Activated CD4-positive, alpha-beta memory T cell treated with anti-CD3 and anti-CD28 coated beads for 36 hours (primary cell): ENCODE measurements at places on chromosomes 4 and X.

GRCh38 chr4:10671366-10671765, 13.2 kb downstream of the CLNK start:
- DNase-seq = no peak

DNA sequence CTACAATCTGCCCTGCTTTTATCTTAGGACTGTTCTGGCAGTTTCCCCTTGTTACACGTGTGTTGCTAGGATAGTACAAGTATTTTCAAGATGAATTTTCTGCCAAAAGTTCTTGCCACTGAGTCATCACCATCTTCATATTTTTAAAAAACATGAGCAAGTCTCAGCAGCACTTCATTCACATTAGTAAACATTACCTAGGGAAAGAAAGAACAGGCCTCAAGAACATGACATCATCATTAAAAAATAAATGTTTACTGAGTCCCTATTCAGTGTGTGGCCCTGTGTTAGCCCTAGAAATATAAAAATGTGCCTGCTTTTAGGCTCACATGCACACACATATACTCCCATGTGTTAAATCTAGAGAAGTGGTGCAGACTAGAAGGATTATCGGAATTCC, 18.7 kb upstream of the GPC3 start:
- no peak for DNase-seq

DNA sequence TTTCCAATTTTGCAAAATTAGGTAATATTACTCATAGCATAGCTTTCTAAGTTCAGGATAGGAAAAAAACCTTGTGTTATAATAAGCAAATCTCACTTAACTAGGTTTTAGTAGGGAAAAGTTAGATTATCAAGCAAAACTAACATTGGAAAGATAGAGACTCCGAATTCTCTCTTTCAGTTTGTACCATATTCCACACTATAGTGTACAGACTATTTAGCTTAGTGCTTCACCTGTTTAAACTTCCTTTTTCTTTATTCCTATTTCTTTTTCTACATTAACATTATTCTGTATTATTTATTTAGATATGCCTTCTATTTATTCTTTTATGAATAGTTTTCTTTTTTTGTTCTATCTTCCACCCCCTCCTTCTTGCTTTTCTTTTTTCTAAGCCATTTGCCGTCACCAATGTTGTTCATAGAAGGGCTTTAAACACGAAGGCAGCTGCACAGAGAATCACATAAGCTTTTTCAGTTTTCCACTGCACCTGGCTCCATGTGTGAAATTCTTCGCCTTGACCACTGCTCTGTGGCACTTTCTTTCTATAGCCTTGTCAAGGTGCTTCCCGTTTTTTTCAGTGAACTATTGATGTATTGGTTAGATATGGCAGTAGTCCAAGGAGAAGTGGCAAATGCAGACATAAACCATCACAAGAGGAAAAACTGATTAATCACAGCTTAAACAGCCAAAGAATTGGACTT, 8.5 kb downstream of the PCDH10 start:
- DNase-seq = no peak

DNA sequence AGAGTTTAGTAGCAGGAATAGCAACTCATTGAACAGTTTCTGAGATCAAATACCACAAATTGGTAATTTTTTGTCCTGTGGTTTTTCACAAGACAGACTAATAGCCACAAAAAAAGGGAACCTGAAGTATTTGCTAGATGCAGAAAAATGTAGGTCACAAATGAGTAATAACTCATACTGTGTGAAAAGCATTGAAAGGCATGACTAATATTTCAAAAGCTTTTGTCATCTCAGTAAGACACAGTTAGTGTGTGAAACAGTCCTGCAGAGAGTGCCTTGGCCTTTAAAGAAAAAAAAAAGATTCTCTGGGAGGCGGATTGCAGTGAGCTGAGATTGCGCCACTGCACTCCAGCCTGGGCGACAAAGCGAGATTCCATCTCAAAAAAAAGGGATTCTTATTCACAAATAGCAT, 31.4 kb upstream of the SLC25A31 start:
- DNase-seq = no peak

GRCh38 chr4:114078636-114079035, 99.2 kb upstream of the ARSJ start:
- no peak for DNase-seq

- DNase-seq = peak; percentile 12
Observed at GRCh38 chr4:118865091-118865708, 23.5 kb upstream of the SYNPO2 start.

- DNase-seq = peak; percentile 11
Observed at GRCh38 chrX:154731881-154732280, 19.0 kb downstream of the GAB3 start.

DNA sequence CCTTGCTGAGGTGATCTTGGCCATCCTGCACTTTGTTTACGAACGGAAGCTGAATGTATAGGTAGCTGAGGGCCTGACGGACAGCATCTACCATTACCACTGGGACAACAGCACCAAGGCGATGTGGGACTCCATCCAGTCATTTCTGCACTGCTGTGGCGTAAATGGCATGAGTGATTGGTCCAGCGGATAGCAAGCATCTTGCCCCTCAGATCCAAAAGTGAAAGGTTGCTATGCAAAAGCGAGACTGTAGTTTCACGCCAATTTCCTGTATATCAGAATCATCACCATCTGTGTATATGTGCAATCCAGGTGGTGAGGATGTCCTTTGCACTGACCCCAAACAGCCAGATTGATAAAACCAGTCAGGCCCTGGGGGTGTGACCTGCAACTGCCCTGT, 4.2 kb upstream of the PYURF start:
- no peak for DNase-seq

DNA sequence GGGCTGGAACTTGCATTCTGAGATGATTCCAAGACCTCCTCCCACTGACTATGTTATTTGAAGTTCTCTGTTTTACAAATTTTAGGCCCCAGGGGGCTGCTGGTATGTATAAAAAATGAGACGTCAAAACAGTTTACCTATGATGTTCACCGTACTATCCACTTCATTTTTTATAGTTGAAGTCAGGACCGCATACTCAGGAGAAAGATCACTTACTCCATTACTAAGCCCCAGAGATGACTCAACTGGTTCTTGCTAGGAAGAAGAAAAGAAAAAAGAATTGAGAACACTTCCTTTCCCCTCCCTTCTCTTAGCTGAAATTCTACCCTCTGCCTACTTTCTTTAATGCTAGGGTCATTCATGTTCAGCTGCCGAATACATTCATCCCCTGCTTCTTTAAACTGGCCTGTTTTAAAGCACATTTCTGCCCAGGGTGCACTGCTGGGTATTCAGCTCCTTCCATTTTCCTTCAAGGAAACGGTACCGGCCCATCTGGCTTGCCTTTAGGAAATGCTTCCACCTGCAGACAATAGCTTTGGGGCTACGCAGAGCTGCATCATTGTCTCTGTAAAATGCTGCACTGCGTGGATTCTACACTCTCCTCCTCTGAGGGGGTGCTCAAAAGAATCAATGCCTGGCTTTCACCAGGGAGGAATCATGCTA, 66.2 kb downstream of the IRF2 start:
- no peak for DNase-seq

DNA sequence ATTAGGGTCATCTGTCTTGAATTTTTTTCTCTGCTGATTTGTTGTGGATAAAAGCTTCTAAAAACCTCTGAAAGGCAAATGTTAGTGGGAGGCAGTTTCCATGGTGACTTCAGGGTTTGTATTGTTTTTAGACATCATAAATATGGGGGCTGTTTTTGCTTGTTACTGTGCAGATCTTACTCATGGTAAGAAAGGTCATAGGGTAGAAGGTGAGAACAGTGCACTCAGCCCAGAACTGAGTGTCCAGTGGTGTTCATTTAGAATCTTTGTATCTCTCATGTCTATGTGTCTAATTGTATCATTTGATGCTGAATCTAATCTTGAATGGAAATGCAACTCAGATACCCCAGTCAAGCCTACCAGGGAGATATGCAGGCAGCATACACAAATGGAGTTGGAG, 609.8 kb downstream of the ZNF674 start:
- no peak for DNase-seq

- no peak for DNase-seq
Observed at GRCh38 chr4:15848191-15848842, 70.2 kb downstream of the CD38 start.

DNA sequence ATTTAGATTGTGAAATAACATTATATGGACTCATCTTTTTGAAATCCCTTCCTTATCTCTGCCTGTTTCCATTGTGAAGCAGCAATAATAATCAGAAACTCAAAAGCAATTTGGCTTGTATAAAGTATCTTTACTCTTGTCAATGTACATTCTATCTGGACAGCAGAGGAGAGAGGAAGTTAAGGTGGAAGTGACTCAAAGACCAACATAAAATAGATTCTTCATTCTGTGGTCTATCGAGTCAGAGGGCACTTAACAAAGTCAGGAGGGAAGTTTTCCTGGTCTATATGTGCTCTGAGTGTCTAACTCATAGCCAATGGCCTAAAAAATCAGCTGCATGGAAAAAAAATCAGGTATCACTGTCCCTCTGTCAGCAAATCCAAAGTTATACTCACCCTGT, 155.5 kb downstream of the EMCN start:
- no peak for DNase-seq

- DNase-seq = no peak
Observed at GRCh38 chr4:105210916-105211315, 64.2 kb downstream of the TET2 start.

DNA sequence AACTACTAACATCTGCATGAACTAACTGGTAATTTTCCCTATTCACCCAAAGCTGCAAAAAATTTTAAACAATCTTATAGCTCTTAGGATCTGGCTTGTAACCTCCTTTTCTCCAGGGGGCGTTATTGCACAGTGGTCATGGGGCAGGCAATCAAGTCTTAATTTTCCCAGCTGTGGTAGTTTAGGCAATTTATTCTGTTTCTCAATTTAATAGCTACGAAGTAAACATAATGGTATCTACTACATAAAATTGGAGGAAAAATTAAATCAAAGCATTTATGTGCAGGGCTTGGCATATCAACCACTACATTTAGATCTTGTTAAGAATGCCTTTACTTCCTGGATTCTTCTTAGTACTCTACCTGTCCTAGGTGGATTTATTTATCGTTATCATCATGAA, 137.4 kb upstream of the GUCY1A1 start:
- no peak for DNase-seq

DNA sequence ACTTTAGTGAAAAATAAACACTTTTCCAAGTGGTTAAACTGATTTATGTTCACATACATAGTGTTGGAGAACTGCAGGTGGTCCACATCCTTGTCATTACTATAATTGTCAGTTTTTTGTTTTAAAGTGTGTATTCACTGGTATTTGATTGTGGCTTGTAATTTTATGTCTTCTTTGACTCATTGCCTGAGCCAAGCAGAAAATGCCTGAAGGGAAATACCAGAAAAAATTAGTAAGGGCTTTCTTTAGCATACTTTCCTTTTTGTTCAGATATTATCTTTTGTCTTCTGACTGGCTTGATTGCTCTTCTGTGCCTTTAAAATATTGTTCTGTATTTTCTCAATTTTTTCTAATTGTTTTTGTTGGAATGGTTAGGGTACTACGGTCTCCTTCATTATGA, 981.3 kb downstream of the C4orf33 start:
- no peak for DNase-seq

GRCh38 chr4:104906276-104906675, 240.4 kb upstream of the TET2 start:
- no peak for DNase-seq

DNA sequence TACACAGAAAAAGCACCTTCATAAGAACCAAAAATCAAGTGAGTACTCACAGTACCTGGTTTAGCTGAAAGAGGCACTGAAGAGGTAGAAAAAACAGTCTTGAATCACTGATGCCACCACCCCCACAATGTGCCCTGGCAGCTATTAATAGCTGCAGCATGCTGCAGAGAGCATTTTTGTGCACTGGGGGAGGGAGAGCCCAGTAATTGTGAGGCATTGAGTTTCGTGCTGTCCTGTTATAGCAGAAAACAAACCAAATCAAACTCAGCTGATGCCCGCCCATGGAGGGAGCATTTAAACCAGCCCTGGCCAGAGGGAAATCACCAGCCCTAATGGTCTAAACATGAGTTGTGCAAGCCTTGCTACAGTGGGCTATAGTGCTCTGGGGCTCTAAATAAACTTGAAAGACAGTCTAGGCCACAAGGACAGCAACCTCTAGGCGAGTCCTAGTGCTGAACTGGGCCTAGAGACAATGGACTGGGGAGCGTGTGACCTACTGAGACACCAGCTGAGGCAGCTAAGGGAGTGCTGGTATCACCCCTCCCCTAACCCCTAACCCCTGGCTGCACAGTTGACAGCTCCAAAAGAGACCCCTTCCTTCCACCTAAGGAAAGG, 106.3 kb upstream of the TMLHE start:
- no peak for DNase-seq
